ENCODE measurements at places on chromosomes 7 and 10. TPM values are rescaled to one million over a fixed set of nuclear protein-coding genes. Genes with fewer than 3 reads are reported as not detected.
A peak's percentile ranks its signal among the peaks of the same experiment; 100 is the strongest.

DNA sequence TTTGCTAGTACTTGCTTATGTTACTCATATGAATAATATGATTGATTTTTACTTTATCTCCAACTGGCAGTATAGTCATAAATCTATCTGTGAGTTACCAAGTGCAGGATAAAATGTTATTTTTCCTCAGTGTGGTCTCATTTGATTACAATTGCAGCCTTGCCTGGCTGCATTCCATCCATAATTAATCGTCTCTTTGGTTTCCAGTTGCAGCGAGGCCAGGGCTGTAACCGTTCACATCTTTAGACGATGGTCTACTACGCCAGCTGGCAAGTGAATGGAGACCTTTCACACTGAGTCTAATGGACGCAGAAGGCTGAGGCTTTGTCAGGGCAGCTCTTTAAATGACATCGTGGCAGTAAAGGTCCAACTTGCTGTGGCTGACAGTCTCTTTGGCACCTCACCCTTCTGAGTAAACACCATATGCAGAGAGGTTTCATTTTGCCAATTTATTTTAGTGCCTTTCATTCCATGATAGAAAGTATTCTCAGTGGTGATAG lies 84.0 kb downstream of the ARL4A start:
- no peak for DNase-seq

- DNase-seq, result no peak
Measured at GRCh38 chr7:18165166-18165565, 137.5 kb upstream of the PRPS1L1 start.

- no peak for DNase-seq
Measured at GRCh38 chr10:66095610-66096009, 830.2 kb upstream of the LRRTM3 start.

- peak; percentile 79 for DNase-seq
Measured at GRCh38 chr10:102449321-102450123, 1.8 kb downstream of the C10orf95 start.

DNA sequence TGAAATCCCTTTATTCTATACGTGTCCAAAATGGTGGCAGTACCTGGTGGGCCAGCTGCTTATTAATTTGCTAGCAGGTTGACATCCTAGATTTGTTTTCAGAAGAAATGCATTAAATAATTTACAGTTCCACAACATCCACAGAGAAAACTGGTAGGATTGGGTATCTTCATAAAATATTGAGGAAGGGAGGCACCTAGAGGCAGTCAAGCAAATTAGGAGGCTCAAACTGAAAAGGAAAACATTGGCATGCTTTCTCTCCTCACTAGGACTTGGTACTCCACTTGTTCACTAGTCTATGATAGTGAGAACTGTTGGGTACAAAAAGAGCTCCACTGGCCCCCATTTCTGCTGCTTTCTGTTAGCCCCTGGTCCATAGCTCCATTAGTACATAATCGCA lies 18.3 kb upstream of the LRGUK start:
- DNase-seq, result no peak

GRCh38 chr10:81367132-81367531 lies 507.9 kb upstream of the NRG3 start:
- no peak for DNase-seq

The NAT16 gene
- not detected for total RNA-seq

GRCh38 chr7:92671505-92672169 lies 81.4 kb upstream of the FAM133B start:
- DNase-seq, result no peak

- no peak for DNase-seq
Measured at GRCh38 chr10:126425489-126426065, 37.3 kb upstream of the ADAM12 start.

DNA sequence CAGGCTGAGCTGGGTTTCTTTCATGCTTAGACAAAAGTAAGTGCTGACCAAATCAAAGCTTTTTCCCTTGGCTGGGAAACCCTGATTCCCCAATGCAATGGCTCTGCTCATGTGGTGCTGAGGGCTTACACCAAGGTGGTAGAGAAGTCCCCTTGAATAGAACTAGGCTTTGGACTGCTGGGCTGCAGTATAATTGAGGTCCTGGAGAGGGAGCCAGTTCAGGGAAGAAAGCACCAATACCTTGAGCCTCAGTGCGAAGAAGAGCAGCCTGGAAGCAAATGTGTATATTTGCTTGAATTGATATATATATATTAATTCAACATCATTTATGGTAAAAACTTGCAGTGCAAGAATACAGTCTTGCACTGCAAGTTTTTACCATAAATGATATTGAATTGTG lies 391.1 kb downstream of the RPS24 start:
- DNase-seq, result no peak

The CPA1 gene
- 5.9 TPM for total RNA-seq

The CYP3A5 gene
- total RNA-seq, result 3.4 TPM

The DRGX gene
- not detected for total RNA-seq

DNA sequence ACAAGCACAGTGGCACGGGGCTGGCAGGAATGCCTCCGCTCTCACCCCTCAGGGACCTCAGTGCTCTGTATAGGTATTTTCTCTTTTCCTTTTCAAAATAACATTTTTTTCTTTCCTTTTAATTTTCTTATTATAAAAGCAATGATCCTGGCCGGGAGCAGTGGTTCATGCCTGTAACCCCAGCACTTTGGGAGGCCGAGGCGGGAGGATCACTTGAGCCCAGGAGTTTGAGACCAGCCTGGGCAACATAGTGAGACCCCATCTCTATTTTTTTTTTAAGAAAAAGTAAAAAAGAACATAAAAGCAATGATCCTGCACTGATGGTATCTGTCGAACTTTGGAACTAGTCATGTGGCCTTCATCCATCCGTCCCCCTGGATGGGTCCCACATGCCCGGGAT lies 3.2 kb downstream of the PRF1 start:
- DNase-seq, result no peak

DNA sequence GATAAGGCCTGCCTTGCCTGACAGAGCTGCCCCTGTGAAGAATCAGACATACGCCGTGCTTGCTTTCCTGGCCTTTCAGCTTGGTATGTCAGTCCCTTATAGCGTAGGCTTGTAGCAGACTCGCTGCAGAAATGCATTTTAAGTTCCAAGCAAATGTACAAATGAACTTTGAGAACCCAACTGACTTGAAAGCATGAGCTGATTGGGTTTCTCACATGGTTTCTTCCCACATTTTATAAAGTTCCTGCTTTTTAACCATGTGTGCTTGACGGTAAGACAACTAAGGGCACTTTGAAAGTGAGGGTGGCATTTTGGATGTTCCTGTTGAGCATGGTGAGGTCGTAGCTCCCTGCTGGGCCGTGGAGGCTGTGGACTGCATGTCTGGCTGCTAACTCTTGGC lies 62.6 kb downstream of the CCNY start:
- no peak for DNase-seq

DNA sequence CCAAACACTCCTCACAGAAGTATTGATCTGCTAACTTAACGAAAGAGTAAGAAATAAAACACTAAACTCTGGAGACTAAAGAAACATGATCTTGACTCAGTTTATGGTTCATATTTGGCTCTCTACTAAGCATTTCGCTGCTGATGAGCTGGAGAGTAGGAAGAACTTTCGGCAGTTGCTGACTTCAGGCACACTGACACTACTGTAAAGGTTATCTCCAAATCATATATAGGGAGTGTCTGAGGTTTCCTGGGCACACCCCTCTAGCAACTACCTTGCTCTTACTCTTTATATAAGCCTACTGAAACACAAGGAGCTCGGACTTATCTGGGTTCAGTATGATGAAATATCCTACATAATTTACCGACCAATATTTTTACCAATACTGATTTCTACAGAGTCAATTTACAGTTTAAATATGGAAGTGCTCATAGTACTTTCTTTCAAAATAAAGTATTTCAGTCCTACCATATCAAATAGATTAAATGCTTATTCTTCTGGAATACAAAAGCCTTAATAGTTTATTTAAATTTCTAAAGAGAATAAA lies 39.5 kb downstream of the ERCC6 start:
- DNase-seq, result no peak

All from aorta (tissue), 5 donors.